ENCODE measurements at places on chromosomes 11 and 22.
A peak's percentile ranks its signal among the peaks of the same experiment; 100 is the strongest.

DNA sequence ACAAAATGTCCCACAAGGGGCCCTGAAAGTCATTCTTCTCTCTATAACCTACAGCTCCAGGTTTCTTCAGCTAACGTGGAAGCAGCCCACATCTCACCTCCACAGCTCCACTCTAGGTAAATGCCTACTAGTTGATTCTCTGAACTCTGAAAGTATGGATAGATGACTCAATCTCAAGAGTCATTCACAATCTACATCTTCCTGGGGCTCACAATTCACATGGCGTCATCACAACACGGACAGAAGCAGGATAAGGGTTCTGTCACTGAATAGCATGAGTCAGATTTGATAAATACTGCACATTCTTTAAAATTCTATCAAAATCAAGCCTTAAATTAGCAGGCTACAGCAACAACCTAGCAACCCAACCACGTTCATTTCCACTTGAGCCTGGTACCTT is 96.3 kb downstream of the PLEKHA7 start:
- no peak for DNase-seq

- no peak for DNase-seq
These were observed 128.2 kb downstream of the ZNF280B start for GRCh38 chr22:22380098-22381030.

DNA sequence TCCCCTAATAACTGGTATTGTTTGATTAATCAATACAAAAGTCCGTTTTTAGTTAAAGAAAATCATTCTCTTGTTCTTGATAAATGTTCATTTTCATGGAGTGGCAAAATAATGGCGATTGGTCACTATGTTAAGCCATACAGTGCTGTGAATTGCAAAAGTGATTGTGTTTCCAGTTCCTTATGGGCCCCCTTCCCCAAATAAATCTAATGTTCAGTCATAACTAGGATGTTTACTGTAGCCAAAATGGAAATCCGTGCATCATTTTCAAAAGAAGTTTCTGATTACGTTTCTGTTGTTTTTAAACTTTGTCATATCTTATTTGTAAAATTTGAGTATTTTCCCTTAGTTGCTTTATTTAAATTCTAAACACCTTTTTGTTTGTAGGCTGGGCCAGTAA is 845 bp downstream of the RBM7 start:
- no peak for DNase-seq

- no peak for DNase-seq
These were observed 21.0 kb downstream of the FLI1 start for GRCh38 chr11:128714881-128715280.

GRCh38 chr11:13384908-13385640 is 77.9 kb downstream of the BTBD10 start:
- peak; percentile 20 for DNase-seq

DNA sequence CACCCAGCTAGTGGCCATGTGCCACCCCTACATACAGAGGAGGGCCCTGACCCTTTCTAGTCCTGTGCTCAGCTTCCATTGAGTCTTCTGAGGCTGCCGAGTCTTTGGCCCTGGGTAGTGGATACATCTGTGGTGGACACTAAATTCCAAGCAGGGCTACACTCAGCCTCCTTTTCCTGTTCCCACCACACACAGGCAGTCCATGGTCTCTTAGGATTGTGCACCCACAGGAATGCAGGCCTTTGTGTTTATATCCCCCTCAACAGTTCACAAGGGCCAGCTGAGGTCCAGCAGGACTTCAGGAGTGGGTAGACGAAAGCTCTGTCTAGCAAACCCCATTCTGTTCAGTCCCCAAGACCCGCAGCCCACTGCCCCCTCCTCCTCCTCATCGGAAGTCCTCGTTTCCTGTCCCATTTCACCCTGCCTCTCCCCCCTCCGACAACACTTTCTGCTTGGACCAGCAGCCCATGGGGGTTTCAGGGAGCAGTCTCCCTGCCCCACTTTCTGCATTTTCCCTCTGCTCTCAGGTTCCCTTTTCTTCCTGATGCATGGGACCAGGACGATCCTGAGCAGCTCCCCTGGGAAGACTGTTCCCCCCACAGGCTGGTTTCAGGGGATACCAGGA is 91.8 kb downstream of the SWAP70 start:
- DNase-seq = no peak

DNA sequence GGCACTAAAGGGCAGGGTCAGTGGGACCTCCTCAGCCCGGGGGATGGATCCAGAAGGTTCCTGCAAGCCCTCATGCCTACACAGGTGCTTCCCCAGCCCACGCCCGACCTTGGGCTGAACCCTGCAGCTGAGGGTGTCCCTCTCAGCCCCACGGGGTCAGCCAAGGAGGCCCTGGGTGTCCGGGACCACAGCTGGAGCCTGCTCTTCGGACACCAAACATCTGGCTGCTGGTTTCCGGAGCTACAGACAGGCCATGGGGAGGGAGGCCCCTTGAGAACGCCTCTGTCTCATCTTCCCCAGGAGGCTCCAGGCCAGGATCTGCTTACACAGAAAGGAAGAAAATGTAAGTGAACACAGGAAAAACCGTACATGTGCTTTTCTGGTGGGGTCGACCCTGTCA is 355.7 kb downstream of the MN1 start:
- no peak for DNase-seq

DNA sequence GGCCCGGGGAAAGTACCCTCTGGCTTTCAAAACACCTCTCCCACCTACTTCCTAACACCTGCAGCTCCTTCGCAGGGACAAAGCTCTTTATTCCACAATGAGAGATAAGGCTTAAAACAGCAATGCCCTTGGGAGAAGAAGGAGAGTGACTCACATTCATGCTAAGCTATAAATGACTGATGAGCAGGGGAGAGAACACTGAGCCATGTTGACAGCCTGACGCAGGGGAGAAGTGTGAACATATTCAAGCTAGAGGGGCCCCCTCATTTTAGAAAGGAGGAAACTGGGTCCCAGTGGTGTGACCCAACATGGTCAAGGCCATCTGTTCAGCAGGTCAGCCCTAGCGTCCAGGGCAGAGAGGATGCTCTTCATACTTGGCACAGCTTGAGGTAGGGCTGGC is 171.8 kb downstream of the DSCAML1 start:
- DNase-seq = no peak

DNA sequence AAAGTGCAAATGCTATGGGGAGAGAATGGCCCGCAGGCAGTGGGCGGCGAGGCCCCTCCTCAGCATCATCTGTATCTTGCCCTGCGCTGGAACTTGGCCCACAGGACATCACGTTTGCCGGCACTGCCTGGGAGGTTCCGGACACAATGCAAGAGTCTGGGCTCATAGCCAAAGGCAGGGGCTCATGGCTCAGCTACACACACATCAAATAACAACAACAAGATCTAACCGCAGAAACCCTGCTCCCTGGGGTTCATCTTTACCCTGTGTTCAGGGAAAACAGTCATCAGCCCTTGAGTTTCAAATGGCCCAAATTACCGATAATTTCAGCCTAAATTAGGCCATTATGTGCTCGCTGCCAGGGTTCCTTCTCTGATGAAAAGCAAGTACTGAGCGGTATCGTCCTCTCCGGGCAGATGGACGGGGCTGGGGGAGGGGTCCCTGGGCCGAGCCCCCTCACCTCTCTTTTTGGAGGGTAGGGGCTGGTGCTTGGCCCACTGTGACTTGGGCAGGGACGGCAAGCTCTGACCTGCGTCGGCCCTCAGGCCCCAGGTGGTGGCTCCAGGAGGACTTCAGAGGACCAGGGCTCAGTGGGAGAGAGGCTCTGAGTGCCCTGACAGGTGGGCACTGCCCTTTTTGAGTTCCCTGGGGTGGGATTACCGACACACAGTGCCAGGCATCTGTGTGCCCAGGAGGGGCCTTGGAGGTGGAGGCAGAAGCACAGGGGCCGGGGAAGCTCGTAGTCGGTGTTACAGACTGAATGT is 25.0 kb upstream of the GAL start:
- no peak for DNase-seq

GRCh38 chr11:20729597-20730105 is 60.3 kb downstream of the NELL1 start:
- no peak for DNase-seq

GRCh38 chr11:111855506-111855905 is 15.9 kb downstream of the ALG9 start:
- DNase-seq = no peak

- DNase-seq = peak; percentile 32
These were observed 16.6 kb downstream of the RTN4RL2 start for GRCh38 chr11:57476757-57477506.

DNA sequence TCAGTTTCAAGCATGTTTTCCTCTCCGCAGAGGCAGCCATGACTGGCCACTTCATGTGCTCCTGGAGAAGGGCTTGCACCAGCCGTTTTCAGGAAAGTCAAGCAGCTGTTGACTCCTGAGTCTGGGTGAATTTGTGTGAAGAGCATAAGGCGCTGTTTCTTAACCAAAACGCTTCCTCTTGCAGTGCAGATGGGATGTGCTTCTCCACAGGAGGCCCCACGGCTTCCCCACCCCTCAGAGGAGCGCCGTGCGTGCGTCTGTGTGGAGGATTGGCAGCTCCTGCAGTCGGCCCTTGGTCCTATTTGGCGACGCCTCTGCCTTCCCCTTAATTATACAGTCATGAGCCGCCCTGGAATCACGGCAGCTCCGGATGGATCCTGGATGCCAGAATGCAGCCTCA is 54.1 kb upstream of the B3GAT1 start:
- DNase-seq = no peak

- no peak for DNase-seq
These were observed 144.1 kb downstream of the CTTN start for GRCh38 chr11:70542406-70542805.
